ENCODE measurements at places on chromosomes 2 and 18. TPM values are rescaled to one million over a fixed set of nuclear protein-coding genes. Genes with fewer than 3 reads are reported as not detected.

Gene PTPRM
- 1.2 TPM for total RNA-seq

Gene CHRND
- total RNA-seq = not detected

- H3K4me1 ChIP-seq = no peaks in the 10 kb centered on the region
- H3K27me3 ChIP-seq = no peaks in the 10 kb centered on the region
- H3K27ac ChIP-seq = no peak overlapping the region
These were observed 149.9 kb upstream of the RBBP8 start for GRCh38 chr18:22783245-22783644.

GRCh38 chr2:222792001-222792611 lies 68.7 kb upstream of the ACSL3 start:
- no peaks in the 10 kb centered on the region for H3K36me3 ChIP-seq

DNA sequence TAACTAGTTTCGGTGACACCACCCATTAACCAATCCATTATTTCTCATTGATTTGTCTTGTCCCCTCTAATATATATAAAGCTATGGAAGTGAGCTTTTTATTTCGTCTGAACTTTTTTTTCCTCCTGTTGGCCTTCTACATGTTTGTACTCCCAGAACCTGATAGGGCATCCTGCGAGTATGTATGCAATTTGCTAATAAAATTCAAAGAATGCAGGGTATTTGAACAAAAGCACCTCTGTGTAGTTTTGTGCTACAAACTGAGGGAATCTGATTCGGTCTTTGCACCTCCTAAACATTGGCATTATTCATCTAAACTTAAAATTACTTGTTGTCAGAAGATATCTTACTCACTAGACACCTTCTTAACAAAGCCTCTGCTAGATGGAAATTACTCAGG lies 242.9 kb upstream of the TMEFF2 start:
- H3K4me3 ChIP-seq = no peak overlapping the region
- DNase-seq = no peak
- H3K27ac ChIP-seq = no peak overlapping the region
- no peaks in the 10 kb centered on the region for H3K36me3 ChIP-seq
- H3K4me1 ChIP-seq = no peaks in the 10 kb centered on the region
